Fibroblast of pulmonary artery (primary cell): ENCODE measurements at places on chromosomes 12 and 14.

GRCh38 chr12:132356691-132357622 lies 27.6 kb upstream of the GALNT9 start:
- peak; percentile 90 for DNase-seq

GRCh38 chr14:29168149-29168548 lies 401.6 kb downstream of the FOXG1 start:
- no peak for DNase-seq

- DNase-seq: no peak
These were observed 15.5 kb upstream of the TMX1 start for GRCh38 chr14:51224551-51224950.

DNA sequence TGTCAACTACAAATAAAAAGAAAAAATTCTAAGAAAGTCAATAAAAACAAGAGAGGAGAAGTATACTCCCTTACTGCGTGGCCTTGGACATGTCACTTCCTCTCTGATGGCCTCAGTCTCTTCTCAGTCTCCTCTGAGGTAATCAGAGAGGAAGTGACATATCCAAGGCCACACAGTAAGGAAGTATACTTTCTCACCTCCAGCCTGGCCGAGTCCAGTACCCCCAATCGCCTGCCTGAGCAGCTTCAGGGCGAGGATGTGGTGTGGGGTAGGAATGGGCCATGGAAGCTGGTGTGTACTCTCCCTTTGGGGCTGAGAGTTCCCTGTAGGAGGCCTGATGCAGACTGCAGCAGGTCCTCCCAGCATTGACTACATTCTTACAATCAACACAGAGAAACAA lies 15.8 kb downstream of the VDR start:
- DNase-seq: no peak

DNA sequence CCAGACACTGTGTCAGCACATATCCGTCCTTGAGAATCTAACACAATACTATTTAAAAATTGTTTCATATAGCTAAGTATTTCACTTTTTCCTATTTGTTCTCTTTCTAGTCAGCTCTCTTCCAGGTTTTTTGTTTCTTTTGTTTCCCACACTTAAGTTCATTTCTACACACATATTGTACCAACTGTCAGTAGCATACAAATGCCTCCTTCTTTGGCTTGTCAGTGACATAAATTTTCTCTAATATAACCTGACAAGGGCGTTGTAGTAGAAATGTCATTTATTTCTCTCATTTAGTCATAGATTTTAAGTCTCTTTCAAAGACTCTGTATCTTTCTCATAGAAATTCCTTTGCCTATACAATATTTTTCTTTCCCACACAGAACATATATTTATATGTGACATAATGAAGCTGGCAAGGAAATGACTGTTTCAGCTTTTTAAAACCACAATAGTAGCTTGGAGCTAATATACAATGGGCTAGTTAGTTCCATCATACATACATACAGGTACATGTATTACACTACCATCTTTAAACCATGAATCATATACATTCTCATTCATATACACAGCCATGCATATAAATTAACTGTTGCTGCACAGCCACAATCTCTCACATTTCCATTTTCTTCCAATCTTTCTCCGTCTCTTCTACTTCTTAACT lies 42.3 kb upstream of the EPS8 start:
- no peak for DNase-seq

- peak; percentile 83 for DNase-seq
These were observed 55.6 kb upstream of the ACTN1 start for GRCh38 chr14:69034612-69035262.

GRCh38 chr14:95889236-95889979 lies 12.8 kb downstream of the TUNAR start:
- DNase-seq: no peak
